K562 (cell line): ENCODE measurements at places on chromosomes 3 and 15.

DNA sequence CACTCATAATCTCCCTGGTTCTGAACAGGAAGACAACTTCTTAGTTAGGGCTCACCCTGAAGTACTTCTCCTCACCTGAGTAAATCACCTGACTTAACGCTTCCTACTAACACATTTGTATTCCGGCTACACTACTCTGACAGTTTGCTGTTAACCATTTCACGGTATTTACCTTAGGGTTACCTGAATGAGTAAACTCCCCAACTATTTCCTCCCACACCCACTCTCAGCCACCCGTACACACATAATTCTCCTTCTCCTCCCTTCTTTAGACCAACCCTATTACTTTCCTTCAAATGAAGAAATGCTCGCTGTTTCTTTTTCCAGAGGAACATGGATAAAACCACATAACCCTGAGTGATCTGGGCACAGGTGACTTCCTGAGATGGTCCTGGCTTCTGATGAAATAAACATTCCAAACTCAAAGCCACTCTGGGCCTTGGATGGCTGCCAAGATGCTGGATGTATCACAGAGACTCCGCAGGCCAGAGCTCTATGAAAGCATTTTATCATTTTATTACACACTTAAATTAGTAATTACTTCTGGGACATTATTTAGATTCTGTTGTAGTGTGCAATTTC is 183.6 kb upstream of the ATP11B start:
- H3K27me3 ChIP-seq: no peaks in the 10 kb centered on the region
- H3K4me3 ChIP-seq: no peak overlapping the region
- no peaks in the 10 kb centered on the region for H3K36me3 ChIP-seq
- H3K4me1 ChIP-seq: no peaks in the 10 kb centered on the region

- H3K27me3 ChIP-seq: 0 out of 2 replicates have a peak, but pooled peaks cover 5% of the 10 kb centered on the region
- H3K4me1 ChIP-seq: no peaks in the 10 kb centered on the region
- no peak overlapping the region for H3K4me3 ChIP-seq
These were observed 51.1 kb downstream of the PTPRG start for GRCh38 chr3:61612211-61613194.

DNA sequence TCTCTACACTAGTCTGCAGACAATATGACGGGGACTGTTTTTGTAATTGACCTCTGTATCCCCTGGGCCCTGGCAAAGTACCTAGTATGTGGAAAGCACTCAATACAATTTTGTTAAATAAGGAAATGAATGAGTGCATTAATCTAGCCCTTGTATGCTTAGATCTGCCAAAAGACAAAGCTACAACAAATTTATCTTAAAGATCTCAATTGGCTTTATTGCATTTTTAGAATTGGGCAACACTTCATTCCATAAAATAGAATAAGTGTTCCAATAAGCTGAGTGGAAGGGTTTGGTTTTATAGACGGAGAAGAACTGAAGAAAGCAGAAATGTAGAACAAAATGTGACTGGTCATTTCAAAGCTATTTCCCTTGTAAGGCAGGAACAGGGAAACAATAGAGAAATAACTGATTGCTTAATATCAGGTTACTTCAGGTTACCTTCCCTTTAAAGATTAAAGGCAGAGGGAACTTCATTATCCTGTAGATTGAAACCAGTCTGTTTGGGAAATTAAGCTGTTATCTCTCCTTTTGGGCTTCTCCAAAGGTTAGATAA is 108.3 kb upstream of the MME start:
- H3K27ac ChIP-seq: no peak overlapping the region
- no peak overlapping the region for H3K4me3 ChIP-seq
- H3K27me3 ChIP-seq: no peaks in the 10 kb centered on the region
- DNase-seq: no peak
- H3K4me1 ChIP-seq: peaks cover 5% of the 10 kb centered on the region; the same call in 2 of the 3 replicates

GRCh38 chr3:52428151-52429005 is 16.5 kb downstream of the SEMA3G start:
- H3K27ac ChIP-seq: no peak overlapping the region
- no peak overlapping the region for H3K4me3 ChIP-seq
- H3K27me3 ChIP-seq: no peaks in the 10 kb centered on the region; the same call in 1 of the 2 replicates
- DNase-seq: peak; percentile 31
- no peaks in the 10 kb centered on the region for H3K36me3 ChIP-seq

DNA sequence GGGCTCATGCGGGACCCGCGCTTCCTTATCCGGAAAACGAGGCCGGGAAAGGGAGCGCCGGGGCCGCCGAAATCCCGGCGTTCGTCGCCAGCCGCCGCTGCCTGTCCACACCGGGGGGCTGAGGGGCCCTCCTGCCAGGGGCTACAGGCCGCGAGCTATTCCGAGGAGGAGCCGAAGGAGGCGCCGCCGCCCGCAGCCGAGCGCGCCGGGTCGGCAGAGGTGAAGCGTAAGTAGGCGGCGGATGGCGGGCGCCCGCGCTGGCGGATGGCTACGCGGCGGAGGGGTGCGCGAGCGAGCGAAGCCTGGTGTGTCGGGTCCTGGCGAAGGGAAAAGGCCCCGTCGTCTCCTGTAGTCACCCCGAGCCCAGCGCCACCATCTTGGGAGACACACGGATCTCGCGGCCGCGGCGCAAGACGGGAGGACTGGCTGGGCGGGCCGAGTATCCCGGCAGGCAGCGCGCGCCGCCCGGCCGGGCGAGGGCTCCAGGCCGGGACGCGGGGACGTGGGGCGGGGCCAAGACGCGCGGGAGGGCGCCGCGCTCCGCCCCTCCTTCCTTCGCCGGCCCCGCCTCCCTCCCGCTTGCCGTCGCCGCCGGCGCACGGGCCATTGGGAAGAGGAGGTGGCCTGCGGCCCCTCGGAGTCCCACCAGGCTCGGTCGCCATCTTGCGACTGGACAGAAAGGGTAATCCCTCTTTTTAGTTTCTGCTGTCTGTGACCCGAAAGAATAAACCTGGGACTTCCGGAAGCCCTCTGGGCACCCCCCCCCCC is at the start of gene UBE3A:
TSS of gene UBE3A (minus strand) at position 424 of the 768 bp plus-strand sequence. CDS start 29,917 bp downstream, outside the sequence.
- peak within 1 kb of the TSS; percentile 95 for H3K4me3 ChIP-seq
- peaks cover 15% of the 10 kb centered on the region; the same call in 1 of the 3 replicates for H3K36me3 ChIP-seq
- peak; percentile 89 for DNase-seq
- peaks cover 5% of the 10 kb centered on the region; the same call in 1 of the 3 replicates for H3K4me1 ChIP-seq

DNA sequence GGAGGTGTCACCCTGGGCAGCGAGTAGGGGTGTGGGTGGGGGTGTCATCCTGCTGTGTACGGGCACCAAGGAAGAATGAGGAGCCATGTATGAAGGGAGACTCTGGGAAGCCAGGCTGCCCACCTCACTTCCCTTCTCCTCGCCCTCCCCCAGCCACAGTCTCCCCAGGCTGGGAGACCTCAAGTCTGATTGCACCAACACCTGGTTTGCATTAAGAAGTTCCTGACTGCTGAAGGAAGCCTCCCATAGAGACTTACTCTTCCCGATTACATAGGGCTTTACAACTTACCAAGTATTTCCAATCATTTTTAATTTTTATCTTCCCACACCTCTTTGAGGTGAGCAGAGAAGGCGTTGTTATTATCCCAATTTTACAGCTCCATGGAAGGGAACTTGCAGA is 29.5 kb upstream of the SMAD3 start:
- no peak overlapping the region for H3K27ac ChIP-seq
- no peak overlapping the region for H3K4me3 ChIP-seq
- peaks cover 10% of the 10 kb centered on the region; the same call in 2 of the 3 replicates for H3K4me1 ChIP-seq
- no peaks in the 10 kb centered on the region for H3K36me3 ChIP-seq
